Stimulated activated CD8-positive, alpha-beta memory T cell treated with anti-CD3 and anti-CD28 coated beads, Interleukin-7, amount 100 ng/mL, for 1 hour (primary cell): ENCODE measurements at places on chromosomes 7 and 10.

DNA sequence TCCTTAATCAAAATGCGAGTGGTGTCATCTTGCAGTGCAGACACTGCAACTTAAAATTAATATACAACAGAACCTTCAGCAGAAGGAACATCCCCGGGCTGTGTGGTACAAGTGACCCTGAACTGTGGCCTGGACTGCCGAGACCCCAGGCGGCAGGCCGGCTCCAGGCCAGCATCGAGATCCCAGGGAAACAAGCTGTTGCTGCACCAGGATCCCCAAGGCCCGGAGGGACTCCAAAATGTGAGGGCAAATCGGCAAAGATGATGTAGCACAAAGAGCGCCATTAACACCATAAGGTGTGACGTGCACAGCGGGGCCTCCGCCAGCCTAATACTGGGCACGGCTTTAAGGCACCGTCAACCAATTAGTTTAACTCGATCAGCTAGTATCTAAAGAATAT lies 73.9 kb downstream of the EBF3 start:
- no peak for DNase-seq

DNA sequence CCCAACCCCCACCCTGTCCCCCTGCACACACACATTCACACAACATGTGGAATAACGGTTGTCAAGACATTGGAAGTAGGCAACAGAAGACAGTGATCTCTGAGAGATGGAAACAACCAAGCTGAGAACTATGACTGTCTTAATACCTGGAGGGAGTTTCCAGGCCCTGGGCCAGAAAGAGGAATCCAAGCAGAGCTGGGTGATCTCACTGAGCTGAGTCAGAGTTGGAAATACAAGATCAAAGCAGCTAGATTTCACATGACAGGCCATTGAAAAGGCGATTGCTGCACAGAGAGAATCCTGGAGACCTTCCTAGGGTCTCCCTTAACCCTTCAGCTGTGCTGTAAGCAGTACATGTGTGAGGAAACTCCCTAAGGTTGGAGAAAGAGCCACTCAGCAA lies 165.8 kb upstream of the PRSS1 start:
- DNase-seq: no peak

DNA sequence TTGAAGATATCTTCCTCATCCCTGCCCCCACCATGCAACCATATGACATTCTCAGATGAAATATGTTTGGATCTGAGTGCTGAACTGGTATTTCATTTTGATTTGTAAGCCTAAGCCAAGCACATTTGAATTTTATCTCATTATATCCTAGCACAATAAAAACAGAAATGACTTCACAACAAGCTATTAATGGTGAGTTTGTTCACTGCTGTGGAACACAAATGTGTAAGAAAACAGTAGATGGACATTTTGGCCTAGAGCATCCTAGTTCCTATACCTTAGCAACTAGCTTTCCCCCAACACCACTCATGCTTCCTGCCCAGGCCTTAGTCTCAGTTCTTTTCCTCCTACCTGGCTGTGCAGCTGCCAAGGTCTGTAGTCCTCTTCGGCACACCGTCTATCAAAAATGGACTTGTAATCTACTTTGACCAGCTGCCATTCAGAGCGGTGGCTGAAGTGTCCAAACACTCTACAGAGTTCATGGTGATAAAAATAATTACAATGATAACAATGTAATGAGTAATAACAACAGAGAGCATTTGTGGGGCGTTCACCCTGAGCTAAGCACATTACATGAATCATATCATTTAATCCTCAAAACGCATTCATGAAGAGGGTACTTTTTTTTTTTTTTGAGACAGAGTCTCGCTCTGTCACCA lies 491.9 kb downstream of the SORCS1 start:
- DNase-seq: no peak

- DNase-seq: no peak
Measured at GRCh38 chr10:74912182-74912581, 85.8 kb downstream of the KAT6B start.

GRCh38 chr7:91378131-91378530 lies 113.9 kb downstream of the FZD1 start:
- no peak for DNase-seq

DNA sequence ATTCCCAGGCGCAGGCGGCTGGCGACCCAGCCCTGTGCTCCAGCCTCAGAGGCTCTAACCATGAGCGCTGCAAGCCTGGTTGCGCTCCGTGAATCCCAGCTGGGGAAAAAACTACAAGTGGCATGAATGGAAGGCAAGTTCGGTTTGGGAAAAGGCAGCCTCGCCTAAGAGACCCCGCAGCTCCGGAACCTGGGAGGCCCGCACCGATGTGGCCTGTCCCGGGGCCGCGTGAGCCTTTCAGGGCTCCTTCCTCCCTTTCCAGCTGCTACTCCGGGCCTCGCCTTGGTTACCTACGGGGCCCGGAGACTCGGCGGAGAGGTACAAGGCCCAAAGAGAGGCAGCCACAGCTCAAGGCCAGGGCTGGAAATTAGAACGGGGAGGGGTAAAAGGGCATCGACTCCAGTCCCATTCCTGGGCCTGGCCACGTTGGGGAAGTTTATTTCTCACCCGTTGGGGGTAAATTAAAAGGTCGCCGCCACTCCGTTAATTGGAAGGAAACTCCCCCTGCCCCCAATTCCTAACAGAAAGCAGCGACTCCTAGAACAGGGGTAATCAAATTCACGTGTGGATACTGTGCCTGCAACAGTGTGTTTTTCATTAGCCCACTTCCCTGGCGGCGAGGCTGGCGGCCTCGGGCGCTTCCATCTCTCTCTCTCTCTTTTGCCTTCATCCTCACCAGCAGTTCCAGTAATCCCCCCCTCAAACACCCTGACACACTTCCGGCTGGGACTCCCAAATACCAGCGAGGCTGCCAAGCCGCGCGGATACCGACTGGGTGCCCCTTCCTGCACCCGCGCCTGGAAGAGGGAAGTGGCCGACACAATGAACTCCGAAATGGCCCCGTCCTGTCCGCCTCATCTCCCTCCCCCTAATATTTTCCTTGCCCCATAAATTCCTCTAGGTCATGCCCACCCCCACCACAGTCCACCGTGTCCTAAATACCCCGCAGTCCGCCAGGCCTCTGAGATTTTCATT lies 1.5 kb upstream of the HOXA9 start:
- no peak for DNase-seq
